Vagina (tissue), 2 donors: ENCODE measurements at places on chromosomes 1 and 21.

- no peak for DNase-seq
Measured at GRCh38 chr1:247542811-247543210, 6.1 kb upstream of the GCSAML start.

- no peak for DNase-seq
Measured at GRCh38 chr1:202825748-202826147, 15.0 kb downstream of the PCAT6 start.

GRCh38 chr1:11563560-11564069 lies 84.7 kb downstream of the DISP3 start:
- no peak for DNase-seq

- DNase-seq = no peak
Measured at GRCh38 chr21:25809013-25809412, 74.2 kb downstream of the GABPA start.

GRCh38 chr1:68485431-68486022 lies 11.4 kb downstream of the DEPDC1 start:
- no peak for DNase-seq

DNA sequence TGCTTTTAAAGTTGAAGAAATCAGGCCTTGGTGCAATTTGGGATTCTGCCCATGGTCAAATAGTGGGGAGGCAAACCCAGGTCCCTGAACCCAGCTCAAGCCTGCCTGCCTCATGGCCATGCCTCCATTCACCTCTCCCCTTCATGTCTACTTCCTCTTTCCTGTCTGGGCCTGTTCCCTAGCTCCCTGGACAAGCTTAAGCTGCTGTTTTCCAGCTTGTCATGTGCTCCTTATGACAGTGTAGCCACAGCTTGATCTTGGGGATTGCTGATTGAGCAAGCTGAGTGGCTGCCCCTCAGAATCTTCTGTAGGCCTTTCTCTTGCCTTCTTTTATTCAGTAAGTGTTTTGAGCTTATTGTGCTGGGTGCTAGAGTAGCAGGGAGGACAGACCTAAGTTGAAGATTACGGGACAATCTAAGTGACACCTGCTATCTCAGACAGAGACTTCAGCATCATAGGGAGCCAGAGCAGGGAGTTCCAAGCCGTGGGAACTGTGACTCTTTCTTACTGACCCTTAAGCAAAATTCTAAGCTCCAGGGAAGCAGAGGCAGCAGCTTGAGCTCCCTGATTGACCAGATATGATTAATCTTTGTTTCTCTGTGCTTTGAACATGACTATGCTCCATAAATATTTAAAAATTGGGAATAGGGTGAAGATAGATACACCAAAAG lies 520 bp upstream of the MR1 start:
- DNase-seq = peak; percentile 93

- no peak for DNase-seq
Measured at GRCh38 chr1:61198554-61198953, 116.2 kb downstream of the NFIA start.

DNA sequence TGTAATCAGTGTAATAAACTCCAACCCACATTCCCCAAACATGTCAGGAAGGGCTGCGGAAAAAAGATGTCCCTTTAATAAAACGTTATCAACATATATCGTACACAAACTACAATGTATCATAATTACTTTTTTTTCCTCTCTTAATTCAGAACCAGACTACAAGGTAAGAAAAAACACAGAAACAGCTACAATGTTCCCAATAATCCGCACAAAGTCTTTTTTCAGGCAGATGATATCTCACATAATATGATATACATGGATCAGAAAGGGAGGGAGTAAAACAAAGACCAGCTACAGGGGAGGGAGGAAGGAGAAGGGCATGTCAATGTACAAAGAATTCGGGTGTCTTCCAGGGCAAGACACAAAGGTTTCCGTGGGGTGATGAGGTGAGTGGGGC lies 25.4 kb downstream of the MRPL37 start:
- no peak for DNase-seq

DNA sequence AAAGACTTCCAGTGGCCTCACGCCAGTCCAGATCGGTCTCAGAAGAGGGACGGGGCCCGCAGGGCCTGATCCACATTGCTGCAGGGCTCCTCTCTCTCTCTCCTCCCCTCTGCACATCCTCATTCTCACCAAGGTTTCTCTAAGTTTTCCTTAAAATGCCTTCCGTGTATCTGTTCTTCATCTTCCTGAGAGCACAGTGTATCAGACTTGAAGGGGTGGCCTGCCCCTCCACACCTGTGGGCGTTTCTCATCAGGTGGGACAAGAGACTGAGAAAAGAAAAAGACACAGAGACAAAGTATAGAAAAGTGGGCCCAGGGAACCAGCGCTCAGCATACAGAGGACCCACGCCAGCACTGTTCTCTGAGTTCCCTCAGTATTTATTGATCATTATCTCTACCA lies 66.4 kb downstream of the PRKAB2 start:
- DNase-seq = no peak

DNA sequence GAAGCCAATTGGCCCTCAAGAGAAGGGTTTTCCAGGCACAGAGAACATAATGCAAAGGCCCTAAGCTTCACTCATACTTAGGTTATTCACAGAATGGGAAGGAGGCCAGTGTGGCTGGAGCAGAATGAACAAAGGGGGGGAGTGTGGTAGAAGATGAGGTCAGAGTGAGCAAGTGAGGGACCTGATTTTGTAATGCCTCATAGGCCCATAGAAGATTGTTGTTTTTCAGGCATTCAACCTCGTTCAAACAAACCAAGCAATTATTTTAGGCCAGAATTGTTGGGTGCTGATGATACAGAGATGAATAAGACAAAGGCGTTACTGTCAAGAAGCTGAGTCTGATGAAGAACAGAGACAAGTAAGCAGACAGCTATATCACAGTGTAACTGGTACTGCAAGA lies 54.5 kb upstream of the RAP1A start:
- no peak for DNase-seq

DNA sequence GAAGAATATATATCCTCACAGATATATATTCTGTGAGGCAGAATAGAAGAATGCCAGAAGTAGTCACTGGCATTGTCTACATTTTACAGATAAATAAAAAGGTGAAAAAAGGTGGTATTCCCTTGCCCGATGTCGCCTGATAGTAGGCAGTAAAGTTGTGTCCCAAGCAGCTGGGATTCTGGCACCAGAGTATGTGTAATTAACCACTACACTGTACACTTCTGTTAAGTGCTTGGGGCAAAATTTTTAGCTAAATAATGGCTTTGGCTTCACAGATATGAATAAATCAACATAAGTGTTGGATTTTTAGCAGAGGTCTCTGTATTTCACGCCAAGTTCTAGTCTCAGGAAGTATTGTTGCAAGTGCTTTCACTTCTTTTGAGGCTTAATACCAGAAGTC lies 13.3 kb upstream of the CASQ2 start:
- no peak for DNase-seq

DNA sequence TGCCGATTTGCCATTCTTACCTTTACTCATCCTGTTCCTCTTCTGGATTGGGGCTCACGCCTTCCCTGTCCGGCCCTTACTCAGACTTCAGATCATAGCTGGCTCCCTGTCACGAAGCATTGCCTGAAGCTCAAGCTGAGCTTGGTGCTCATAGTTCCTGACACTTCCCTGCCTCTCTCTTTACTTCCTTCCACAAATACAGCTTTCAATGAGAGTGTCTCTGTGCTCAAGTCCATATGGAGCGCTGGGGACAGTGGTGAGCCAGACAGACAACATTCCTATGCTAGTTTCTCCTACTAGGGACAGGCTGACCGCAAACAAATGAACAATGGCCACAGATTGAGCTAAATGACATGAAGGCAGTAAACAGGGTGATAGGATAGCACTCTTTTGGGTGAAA lies 38.1 kb downstream of the HHAT start:
- no peak for DNase-seq

DNA sequence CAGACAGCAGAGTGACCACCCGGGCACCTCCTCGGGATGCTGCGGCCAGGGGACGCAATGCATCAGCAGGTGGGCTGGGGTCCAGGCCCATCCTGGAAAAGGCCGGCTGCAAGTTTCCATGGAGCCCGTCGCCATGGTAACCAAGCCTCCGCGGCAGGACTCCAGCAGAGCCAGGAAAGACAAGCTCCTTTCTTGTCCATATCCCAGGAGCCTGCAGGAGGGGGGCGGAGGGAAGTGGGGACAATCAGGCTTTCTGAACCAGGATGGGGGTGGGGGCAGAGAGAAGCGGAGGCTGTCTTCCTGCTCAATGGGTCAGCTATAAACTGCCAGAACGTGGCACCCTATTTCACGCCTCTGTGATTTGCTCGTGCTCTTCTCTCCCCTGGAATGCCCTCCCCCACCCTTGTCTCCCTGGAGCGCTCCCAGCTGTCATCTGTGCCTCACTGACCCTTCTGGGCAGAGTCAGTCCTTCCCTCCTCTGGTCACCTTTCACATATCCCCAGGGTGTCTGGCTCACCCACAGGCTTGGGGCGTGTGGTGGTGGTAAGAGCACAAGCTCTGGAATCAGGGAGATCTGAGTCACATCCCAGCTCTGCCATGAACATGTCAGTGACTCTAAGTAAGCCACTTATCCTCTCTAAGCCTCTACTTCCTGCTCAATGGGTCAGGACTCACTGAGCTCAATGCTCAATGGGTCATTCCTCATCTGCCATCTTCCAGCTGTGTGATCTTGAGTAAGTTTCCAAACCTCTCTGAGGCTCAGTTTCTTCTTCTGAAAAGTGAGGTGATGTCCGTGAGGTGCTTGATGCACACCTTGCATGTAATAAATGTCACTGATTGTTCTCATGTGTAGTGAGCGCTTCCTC lies 58.9 kb upstream of the LAPTM5 start:
- no peak for DNase-seq
